Suprapubic skin (tissue), 4 donors: ENCODE measurements at places on chromosomes 1 and 21. TPM values are rescaled to one million over a fixed set of nuclear protein-coding genes. Genes with fewer than 3 reads are reported as not detected.

DNA sequence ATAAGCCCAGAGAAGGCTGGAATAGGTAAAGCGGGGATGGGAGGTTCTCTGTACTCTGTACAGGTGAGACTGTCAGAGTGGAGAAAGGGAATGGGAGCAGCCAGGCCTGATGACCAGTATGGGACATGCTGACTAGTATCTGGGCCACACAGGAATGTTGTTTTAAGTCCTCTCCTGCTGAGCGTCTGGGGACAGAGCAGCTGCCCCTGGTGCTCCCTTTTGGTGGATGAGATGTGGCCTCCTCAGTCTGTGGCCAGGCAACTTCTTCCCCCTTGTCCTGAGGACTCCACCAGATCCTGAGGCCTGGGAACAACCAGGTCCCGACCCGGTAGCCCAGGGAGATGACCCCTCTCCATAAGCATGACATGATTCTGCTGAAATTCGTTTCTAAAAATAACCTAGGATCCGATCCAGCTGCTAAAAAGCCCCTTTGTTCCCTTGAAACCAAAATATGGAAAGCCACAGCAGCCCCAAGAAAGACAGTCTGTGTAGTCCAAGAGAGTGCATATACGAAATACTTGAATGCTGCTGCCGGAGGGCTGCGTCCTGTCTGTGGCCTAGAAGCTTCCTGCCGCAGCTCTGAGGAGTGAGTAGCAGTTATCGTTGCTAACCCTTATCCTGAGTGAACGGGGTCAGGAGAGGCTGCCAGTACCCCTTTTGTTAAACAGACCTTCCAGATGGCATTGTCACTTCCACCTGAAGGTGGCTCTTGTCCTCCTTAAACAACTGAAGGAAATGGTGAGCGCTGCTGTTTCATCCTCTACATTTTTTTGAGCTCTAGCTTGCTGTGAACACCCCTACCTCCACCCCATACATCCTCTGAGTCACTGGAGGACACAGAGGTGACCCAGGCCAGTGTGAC is 47.1 kb downstream of the ATP2B4 start:
- H3K27ac ChIP-seq: peak overlapping the region; percentile 71
- H3K4me1 ChIP-seq: peaks cover 67% of the 10 kb centered on the region
- no peaks in the 10 kb centered on the region for H3K36me3 ChIP-seq
- H3K27me3 ChIP-seq: no peaks in the 10 kb centered on the region
- peak; percentile 71 for DNase-seq

DNA sequence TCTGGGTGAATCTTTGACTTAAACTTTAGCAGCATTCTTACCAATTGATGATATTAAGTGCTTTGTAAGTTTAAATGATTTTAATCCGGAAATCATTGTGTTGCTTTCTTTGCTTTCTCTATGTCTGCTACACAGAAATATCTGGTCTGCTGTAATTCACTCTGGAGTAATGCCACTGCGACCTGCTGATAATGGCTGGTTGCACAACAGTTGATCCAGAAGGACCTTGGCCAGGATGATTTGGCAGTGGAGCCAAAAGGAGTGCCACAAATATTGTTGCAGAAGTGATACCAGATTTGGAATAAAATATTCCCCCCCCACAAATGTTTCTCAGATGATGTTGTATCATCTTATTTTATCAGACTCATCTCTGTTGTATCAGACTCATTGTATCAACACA is 2063.9 kb downstream of the MRPL39 start:
- H3K4me1 ChIP-seq: no peaks in the 10 kb centered on the region
- H3K4me3 ChIP-seq: no peak overlapping the region
- H3K27me3 ChIP-seq: no peaks in the 10 kb centered on the region
- no peak for DNase-seq

GRCh38 chr1:59266180-59266926 is 30.5 kb upstream of the FGGY start:
- H3K27ac ChIP-seq: no peak overlapping the region
- DNase-seq: no peak
- no peak overlapping the region for H3K4me3 ChIP-seq
- peaks cover 6% of the 10 kb centered on the region for H3K4me1 ChIP-seq
- H3K27me3 ChIP-seq: no peaks in the 10 kb centered on the region

GRCh38 chr1:246591958-246592357 is 25.7 kb downstream of the CNST start:
- peaks cover 4% of the 10 kb centered on the region for H3K36me3 ChIP-seq
- H3K27me3 ChIP-seq: no peaks in the 10 kb centered on the region
- no peak overlapping the region for H3K4me3 ChIP-seq
- no peak for DNase-seq
- peaks cover 46% of the 10 kb centered on the region for H3K4me1 ChIP-seq

DNA sequence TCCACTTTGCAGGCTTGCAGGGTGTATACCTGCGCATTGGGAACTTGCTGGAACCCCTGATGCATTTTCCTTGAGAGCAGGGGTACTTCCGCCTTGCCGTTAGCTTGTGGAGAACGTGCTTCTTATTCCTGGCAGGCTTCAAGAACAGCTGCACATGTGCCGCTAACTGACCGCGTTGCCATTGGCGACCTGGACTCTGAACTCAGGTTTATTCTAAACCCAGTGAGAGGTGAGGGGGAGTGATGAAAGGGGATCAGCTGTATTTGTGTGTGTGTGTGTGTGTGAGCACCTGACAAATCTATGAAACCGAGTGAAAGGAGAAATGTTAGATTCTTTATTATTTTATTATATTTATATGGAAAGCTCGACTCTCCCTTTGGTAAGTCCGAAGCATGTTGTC is 128.6 kb downstream of the HUNK start:
- H3K27ac ChIP-seq: no peak overlapping the region
- no peaks in the 10 kb centered on the region for H3K27me3 ChIP-seq
- H3K4me3 ChIP-seq: no peak overlapping the region

DNA sequence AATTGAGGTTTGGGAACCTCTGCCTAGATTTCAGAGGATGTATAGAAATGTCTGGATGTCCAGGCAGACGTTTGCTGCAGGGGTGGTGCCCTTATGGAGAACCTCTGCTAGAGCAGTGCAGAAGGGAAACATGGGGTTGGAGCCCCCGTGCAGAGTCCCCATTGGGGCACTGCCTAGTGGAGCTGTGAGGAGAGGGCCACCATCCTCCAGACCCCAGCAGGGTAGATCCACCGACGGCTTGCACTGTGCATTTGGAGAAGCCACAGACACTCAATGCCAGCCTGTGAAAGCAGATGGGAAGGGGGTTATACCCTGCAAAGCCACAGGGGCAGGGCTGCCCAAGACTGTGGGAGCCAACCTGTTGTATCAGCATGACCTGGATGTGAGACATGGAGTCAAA is 354.6 kb downstream of the ZNF326 start:
- no peak for DNase-seq
- no peak overlapping the region for H3K4me3 ChIP-seq
- no peaks in the 10 kb centered on the region for H3K36me3 ChIP-seq
- H3K27me3 ChIP-seq: no peaks in the 10 kb centered on the region
- H3K27ac ChIP-seq: no peak overlapping the region

DNA sequence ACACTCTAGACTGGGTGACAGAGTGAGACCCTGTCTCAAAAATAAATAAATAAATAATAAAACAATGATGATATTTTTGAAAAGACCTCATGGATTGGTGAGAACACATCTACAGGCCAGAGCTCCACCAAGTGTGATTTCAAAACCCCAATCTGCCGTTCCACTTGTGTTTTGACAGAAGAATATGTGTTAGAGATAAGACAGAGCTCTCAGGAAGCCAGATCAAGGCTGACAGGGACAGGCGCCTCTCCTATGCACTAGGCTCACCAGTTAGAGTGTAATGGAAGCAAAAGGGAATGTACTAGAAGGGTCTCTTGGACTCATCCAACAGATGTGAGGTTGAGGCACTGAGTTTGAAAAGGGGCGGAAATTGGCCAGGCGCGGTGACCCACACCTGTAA is 110.7 kb upstream of the ERRFI1 start:
- peak overlapping the region; percentile 57 for H3K27ac ChIP-seq
- no peak for DNase-seq
- no peaks in the 10 kb centered on the region for H3K27me3 ChIP-seq

DNA sequence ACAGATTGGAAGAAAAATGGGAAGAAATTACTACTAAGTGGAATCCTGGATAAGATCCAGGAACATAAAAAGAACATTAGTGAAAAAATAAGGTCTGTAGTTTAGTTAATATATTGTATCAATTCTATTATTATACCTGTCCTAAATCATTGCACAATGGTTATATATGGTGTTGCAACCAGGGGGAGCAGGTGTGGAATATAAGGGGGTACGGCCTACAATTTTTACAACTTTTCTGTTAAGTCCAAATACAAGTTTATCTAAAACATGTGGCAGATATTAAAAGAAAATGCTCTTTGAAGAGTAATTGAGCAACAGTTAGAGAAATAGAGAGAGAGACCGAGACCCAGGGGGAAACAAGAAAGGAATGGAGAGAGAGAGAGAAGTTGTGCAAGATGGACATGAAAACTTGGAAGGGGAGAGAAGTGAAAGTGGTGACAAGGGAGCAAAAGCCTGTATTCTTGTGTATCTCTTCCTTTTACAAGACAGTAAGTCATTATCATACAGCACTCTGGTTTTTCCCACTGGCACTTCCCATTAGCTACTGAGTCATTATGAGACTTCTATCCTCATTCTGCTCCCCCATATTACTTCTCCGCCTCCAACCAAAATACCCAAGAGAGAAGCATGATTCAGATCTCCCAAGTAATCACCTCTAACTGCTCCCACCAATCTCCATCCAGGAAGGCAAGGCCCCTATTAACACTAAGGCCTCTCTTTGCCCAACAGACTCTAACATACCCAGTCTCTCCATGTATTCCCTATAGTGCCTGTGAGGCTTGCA is 22.3 kb upstream of the TRAF3IP3 start:
- no peak for DNase-seq
- no peak overlapping the region for H3K4me3 ChIP-seq
- H3K4me1 ChIP-seq: peaks cover 9% of the 10 kb centered on the region
- no peaks in the 10 kb centered on the region for H3K27me3 ChIP-seq
- H3K27ac ChIP-seq: peak overlapping the region; percentile 56

GRCh38 chr1:117346206-117346928 is 20.9 kb upstream of the MAN1A2 start:
- no peak overlapping the region for H3K27ac ChIP-seq
- no peak overlapping the region for H3K4me3 ChIP-seq
- H3K27me3 ChIP-seq: peaks cover 3% of the 10 kb centered on the region
- no peak for DNase-seq
- H3K4me1 ChIP-seq: no peaks in the 10 kb centered on the region
- H3K36me3 ChIP-seq: no peaks in the 10 kb centered on the region

- no peaks in the 10 kb centered on the region for H3K36me3 ChIP-seq
- no peak for DNase-seq
- no peak overlapping the region for H3K4me3 ChIP-seq
- peaks cover 3% of the 10 kb centered on the region for H3K27me3 ChIP-seq
- H3K27ac ChIP-seq: no peak overlapping the region
Measured at GRCh38 chr1:7670334-7671145, 100.6 kb upstream of the VAMP3 start.

- H3K36me3 ChIP-seq: peaks cover 38% of the 10 kb centered on the region
- no peak overlapping the region for H3K27ac ChIP-seq
- H3K4me3 ChIP-seq: peak overlapping the region; percentile 75
- no peaks in the 10 kb centered on the region for H3K27me3 ChIP-seq
- DNase-seq: no peak
Measured at GRCh38 chr1:153978274-153978909, 918 bp upstream of the JTB start.

GRCh38 chr1:9069326-9070100 is at the start of gene SLC2A5:
SLC2A5 (minus strand) TSS chr1:9069635; CDS start chr1:9069536, 99 bp downstream.
- peak within 1 kb of the TSS; percentile 53 for H3K27ac ChIP-seq
- H3K36me3 ChIP-seq: no peaks in the 10 kb centered on the region
- DNase-seq: no peak

GRCh38 chr1:94143173-94143808 is 22.3 kb upstream of the ABCA4 start:
- H3K36me3 ChIP-seq: no peaks in the 10 kb centered on the region
- peaks cover 11% of the 10 kb centered on the region for H3K4me1 ChIP-seq
- H3K27me3 ChIP-seq: no peaks in the 10 kb centered on the region
- no peak for DNase-seq
- H3K27ac ChIP-seq: no peak overlapping the region

DNA sequence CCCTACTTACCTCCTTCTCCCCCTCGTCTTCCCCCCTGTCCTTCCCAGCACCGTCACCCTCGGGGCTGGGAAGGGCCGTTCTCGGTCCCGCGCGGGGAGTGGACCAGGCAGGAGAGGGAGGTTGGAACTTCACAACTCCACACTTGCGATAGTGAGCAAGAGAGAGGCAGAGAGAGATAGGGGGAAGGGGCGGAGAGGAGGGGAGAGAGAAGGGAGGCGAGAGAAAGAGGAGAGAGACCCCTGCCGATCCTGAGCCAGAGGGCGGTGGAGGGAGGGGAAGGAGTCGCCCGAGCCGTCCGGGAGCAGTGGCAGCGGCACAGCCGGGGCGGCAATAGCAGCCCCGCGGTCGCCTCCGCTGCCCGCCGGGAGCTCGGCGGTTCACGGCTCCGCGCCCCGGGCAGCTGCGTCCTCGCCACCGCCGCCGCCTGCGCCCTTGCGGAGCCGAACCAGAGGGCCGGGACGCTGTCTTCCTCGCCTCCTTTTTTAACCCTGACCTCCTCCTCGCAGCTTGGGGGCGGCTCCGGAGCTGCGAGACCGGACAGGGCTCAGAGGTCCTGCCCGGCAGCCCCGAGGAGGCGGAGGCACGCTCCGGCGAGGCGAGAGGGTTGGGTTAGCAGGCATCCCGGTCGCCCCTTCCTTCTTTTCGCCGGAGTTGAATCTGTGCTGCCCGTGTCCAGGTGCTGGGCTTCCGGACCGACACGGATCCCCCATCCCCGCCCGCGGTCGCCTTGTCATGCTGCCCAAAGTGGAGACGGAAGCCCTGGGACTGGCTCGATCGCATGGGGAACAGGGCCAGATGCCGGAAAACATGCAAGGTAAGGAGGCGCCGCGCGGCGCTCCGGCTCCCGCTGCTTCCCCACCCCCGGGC is 11.7 kb downstream of the NR5A2 start:
- no peaks in the 10 kb centered on the region for H3K36me3 ChIP-seq
- H3K4me3 ChIP-seq: peak overlapping the region; percentile 52
- DNase-seq: no peak
- no peak overlapping the region for H3K27ac ChIP-seq

DNA sequence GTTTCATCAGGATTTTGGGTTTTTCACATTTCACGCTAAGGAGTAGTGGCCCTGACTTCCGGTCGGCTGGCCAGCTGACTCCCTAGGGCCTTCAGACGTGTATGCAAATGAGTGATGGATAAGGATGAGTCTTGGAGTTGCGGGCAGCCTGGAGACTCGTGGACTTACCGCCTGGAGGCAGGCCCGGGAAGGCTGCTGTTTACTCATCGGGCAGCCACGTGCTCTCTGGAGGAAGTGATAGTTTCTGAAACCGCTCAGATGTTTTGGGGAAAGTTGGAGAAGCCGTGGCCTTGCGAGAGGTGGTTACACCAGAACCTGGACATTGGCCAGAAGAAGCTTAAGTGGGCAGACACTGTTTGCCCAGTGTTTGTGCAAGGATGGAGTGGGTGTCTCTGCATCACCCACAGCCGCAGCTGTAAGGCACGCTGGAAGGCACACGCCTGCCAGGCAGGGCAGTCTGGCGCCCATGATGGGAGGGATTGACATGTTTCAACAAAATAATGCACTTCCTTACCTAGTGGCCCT is 23.1 kb upstream of the TNFRSF1B start:
- no peak overlapping the region for H3K4me3 ChIP-seq
- peak; percentile 93 for DNase-seq
- peaks cover 36% of the 10 kb centered on the region for H3K4me1 ChIP-seq

- peaks cover 20% of the 10 kb centered on the region for H3K4me1 ChIP-seq
- H3K27me3 ChIP-seq: no peaks in the 10 kb centered on the region
- no peak overlapping the region for H3K4me3 ChIP-seq
- no peaks in the 10 kb centered on the region for H3K36me3 ChIP-seq
Measured at GRCh38 chr1:172478485-172478884, 34.6 kb upstream of the PIGC start.

LENEP gene
- total RNA-seq: not detected

AADACL3 gene
- 70.4 TPM for total RNA-seq

HSD3B2 gene
- total RNA-seq: not detected

PTGFR gene
- total RNA-seq: 3.3 TPM

ALDH4A1 gene
- 33.0 TPM for total RNA-seq

LMOD1 gene
- total RNA-seq: 13.0 TPM

PRAMEF4 gene
- total RNA-seq: not detected

OR14K1 gene
- not detected for total RNA-seq
